ENCODE measurements at places on chromosomes 11 and 22.

DNA sequence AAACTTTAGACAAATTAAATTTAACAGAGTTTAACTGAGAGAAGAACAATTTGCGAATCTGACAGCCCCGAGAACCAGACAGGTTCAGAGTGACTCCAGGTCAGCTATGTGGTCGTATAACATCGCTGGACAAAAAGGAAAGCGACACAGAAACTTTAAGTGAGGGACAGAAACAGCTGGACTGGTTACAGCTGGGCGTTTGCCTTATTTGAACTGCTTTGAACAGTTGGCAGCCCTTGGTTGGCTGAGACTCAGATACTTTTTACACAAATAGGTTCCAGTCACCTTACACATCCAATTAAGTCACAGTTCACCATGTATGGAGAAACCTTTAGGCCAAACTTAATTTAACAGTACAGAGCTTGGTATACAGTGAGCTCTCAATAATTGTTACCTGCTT, 436.9 kb downstream of the GUCY1A2 start:
- H3K4me3 ChIP-seq: no peak overlapping the region
- H3K4me1 ChIP-seq: no peaks in the 10 kb centered on the region
- DNase-seq: no peak
- no peaks in the 10 kb centered on the region for H3K36me3 ChIP-seq
- H3K27ac ChIP-seq: no peak overlapping the region

- H3K36me3 ChIP-seq: peaks cover 24% of the 10 kb centered on the region
- H3K27me3 ChIP-seq: no peaks in the 10 kb centered on the region
- H3K27ac ChIP-seq: no peak overlapping the region
- no peak overlapping the region for H3K4me3 ChIP-seq
- peaks cover 46% of the 10 kb centered on the region for H3K4me1 ChIP-seq
Measured at GRCh38 chr11:121794671-121795141, 321.3 kb downstream of the BLID start.

GRCh38 chr11:45385844-45386243, 99.7 kb upstream of the SYT13 start:
- peaks cover 7% of the 10 kb centered on the region for H3K27me3 ChIP-seq
- H3K4me1 ChIP-seq: peaks cover 9% of the 10 kb centered on the region
- DNase-seq: no peak
- H3K4me3 ChIP-seq: no peak overlapping the region
- H3K27ac ChIP-seq: no peak overlapping the region
- H3K36me3 ChIP-seq: no peaks in the 10 kb centered on the region

DNA sequence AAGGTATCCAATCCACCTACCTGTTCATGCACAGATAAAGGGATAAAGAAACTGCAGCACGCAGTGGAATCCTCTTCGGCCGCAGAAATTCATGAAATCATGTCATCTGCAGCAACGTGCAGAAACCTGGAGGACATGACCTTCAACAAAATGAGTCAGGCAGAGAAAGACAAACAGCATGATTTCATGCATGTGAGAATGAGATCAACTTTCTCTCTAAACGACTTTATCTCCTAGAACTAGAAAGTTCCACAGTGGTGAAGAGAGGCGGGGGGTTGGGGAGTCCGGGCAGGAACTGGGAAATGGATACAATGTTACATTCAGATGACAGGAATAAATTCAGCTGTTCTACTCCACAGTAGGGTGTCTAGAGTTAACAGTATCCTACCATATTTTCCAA, 9.9 kb downstream of the RGL4 start:
- H3K27me3 ChIP-seq: no peaks in the 10 kb centered on the region
- peaks cover 33% of the 10 kb centered on the region for H3K36me3 ChIP-seq
- DNase-seq: no peak
- no peak overlapping the region for H3K4me3 ChIP-seq
- H3K4me1 ChIP-seq: no peaks in the 10 kb centered on the region

DNA sequence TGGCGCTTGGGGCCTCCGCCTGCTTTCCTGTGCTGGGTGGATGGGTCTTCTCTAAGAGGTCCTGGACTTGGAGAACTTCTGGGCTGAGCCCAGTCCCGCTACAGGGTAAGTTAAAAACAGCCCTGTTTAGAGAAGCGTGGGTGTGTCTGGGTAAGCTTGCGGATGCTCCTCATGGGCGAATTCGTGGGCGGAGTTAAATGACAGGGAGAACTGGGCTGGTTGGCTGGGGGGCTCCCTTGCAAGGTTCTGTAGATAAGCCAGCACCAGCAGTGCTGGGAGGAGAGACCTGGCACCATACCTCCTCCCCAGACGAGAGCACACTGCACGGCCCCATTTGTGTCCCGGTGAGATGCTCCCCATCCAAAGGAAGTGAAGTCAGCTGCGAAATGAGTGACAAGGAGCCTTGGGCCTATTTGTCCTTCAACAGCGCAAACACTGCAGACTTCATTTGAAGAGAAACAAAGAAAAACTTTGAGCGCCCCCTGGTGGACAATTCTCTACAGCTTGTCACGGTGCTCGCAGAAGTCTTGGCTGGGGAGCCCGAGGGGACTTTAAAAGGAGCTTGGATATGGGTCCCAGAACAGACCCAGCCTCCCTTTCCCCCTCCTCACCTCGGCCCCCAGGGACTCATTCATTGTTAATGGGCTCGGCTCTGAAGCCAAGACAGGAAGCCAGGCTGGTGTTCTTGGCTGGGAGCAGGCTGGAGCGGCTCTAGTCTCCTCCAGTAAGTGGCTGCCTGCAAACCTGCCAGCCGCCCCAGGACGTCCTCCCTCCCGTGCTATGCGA, 39.5 kb downstream of the TP53I11 start:
- DNase-seq: peak; percentile 94
- no peaks in the 10 kb centered on the region for H3K27me3 ChIP-seq
- H3K4me1 ChIP-seq: peaks cover 36% of the 10 kb centered on the region
- no peaks in the 10 kb centered on the region for H3K36me3 ChIP-seq

GRCh38 chr11:31542862-31543261, 33.3 kb downstream of the ELP4 start:
- H3K4me3 ChIP-seq: no peak overlapping the region
- DNase-seq: no peak
- H3K4me1 ChIP-seq: peaks cover 16% of the 10 kb centered on the region
- H3K27ac ChIP-seq: no peak overlapping the region

DNA sequence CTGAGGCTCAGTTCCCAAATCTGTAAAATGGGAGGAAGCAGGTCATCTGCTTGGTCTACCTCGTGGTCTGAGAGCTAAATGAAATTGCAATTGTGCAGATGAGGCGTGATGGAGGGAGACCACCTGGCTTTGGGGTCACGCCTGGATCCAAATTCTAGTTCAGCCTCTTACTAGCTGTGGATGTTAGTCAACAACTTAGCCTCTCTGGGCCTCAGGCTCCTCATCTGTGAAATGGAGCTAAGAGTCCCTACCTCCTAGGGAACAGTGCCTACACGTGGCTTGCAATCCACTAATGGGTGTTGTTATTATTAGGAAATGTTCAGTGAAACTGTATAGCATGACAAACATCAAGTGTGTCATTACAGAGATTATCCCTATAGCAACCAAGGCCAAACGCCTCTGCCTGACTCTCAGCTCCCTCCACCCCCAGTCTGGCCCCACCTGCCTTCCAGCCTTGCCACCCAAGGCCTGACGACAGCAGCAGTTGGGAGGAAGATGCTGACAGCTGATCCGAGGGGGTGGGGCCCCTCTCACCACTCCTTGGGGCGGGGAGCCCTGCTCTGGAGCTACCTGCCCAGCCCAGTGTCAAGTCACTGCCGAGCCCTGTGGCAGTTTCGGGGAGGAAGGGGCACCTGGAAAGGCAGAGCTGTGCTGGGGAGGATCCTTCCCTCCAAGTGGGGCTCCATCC, 1.7 kb upstream of the RHOD start:
- no peak overlapping the region for H3K4me3 ChIP-seq
- peaks cover 23% of the 10 kb centered on the region for H3K4me1 ChIP-seq
- no peak for DNase-seq

- DNase-seq: no peak
- peaks cover 3% of the 10 kb centered on the region for H3K4me1 ChIP-seq
- no peak overlapping the region for H3K27ac ChIP-seq
- no peaks in the 10 kb centered on the region for H3K36me3 ChIP-seq
- no peaks in the 10 kb centered on the region for H3K27me3 ChIP-seq
Measured at GRCh38 chr11:110027627-110028371, 65.4 kb upstream of the ZC3H12C start.

- H3K27me3 ChIP-seq: no peaks in the 10 kb centered on the region
- peak; percentile 68 for DNase-seq
- H3K4me3 ChIP-seq: no peak overlapping the region
- no peak overlapping the region for H3K27ac ChIP-seq
- peaks cover 25% of the 10 kb centered on the region for H3K4me1 ChIP-seq
Measured at GRCh38 chr11:131544591-131544990, 174.2 kb downstream of the NTM start.

- no peaks in the 10 kb centered on the region for H3K36me3 ChIP-seq
- H3K4me3 ChIP-seq: no peak overlapping the region
- no peak overlapping the region for H3K27ac ChIP-seq
- no peak for DNase-seq
Measured at GRCh38 chr11:110479108-110480101, 49.7 kb downstream of the FDX1 start.

DNA sequence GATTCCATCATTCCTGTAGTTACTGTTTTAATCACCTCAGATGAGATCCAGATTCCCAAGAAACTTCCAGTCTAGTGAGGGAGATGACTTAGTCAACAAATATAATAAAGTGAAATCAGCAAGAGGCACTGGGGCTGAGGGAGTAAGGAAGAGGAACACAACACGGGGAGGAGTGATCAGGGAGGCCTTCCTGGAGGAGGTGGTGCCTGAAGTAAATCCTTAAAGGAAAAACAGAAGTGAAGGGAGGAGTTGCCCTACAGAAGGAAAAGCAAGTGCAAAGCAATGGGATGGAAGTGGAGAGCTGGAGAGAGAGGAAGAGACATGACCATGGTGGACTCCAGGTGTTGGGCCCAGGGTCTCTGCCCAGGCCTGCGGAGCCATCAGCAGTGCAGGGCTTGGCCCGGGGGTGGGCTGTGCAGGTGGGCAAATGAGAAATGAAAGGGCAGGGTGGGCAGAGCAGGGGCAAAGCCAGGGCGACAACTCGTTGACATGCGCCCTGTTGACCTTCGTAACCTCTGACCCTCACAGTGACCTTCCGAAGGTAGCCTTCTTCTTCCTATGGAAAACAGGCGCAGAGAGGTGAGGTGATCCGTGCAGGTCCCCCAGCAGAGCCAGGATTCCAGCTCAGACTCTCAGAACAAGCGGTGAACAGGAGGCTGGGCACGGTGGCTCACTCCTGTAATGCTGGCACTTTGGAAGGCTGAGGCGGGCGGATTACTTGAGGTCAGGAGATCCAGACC, 12.1 kb upstream of the PPARA start:
- no peak for DNase-seq
- H3K27me3 ChIP-seq: no peaks in the 10 kb centered on the region

GRCh38 chr11:114925591-114925990, 247.3 kb downstream of the NXPE2 start:
- H3K4me3 ChIP-seq: no peak overlapping the region
- no peak for DNase-seq
- H3K36me3 ChIP-seq: no peaks in the 10 kb centered on the region
- no peaks in the 10 kb centered on the region for H3K27me3 ChIP-seq

GRCh38 chr11:12838463-12839123, 164.4 kb downstream of the TEAD1 start:
- no peak overlapping the region for H3K27ac ChIP-seq
- H3K36me3 ChIP-seq: peaks cover 6% of the 10 kb centered on the region
- no peak overlapping the region for H3K4me3 ChIP-seq
- H3K27me3 ChIP-seq: no peaks in the 10 kb centered on the region
- no peak for DNase-seq

- peaks cover 8% of the 10 kb centered on the region for H3K27me3 ChIP-seq
- H3K36me3 ChIP-seq: peaks cover 44% of the 10 kb centered on the region
- peaks cover 48% of the 10 kb centered on the region for H3K4me1 ChIP-seq
Measured at GRCh38 chr22:39522567-39523300, 2.4 kb downstream of the ATF4 start.

DNA sequence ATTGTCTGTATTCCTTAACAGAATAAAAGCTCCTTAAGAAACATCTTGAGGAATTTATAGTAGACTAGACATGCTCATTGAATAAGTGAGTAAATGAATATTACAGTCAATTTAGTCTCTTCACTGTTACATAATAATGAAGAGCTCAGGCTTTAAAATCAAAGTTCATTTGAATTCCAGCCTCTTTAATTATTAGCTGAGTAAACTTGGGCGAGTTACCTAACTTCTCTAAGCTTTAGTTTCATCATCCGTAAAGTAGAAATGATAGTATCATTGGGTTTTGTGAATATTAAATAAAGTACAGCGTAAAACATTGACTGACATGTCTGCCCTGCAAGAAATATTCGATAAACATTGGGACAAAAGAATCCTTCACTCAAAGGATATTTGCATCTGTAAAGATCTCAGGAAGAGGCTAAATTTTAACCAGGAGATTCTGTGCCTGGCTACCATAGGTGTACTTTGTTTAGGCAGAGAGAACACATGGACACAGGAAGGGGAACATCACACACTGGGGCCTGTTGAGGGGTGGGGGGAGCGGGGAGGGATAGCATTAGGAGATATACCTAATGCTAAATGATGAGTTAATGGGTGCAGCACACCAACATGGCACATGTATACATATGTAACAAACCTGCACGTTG, 15.2 kb upstream of the BBOX1 start:
- H3K36me3 ChIP-seq: no peaks in the 10 kb centered on the region
- H3K4me3 ChIP-seq: no peak overlapping the region
- H3K4me1 ChIP-seq: peaks cover 14% of the 10 kb centered on the region
- no peak for DNase-seq
- no peak overlapping the region for H3K27ac ChIP-seq

GRCh38 chr22:48693377-48694135, 1134.1 kb downstream of the BRD1 start:
- peaks cover 6% of the 10 kb centered on the region for H3K4me1 ChIP-seq
- H3K27ac ChIP-seq: peak overlapping the region; percentile 29
- H3K36me3 ChIP-seq: no peaks in the 10 kb centered on the region
- DNase-seq: no peak
- H3K27me3 ChIP-seq: no peaks in the 10 kb centered on the region

DNA sequence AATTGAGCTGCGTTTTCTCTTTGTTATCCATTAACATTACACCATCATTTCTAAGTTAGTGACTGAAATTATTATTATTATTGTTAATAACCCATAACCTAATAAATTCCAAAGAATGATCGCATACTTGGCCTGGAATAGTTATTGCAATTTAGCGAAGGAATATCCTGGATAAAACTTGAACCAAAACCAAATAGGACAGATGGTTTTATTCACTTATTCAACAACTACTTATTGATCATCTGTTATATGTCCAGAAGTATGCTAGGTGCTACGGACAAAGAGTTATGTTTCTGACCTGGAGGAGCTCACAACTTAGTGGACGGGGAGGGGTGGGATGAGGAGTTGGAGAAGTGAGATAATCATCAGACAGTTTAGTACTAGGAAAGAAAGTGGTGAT, 44.8 kb upstream of the ARHGAP20 start:
- H3K4me3 ChIP-seq: no peak overlapping the region
- DNase-seq: no peak
- peaks cover 5% of the 10 kb centered on the region for H3K36me3 ChIP-seq
- H3K4me1 ChIP-seq: no peaks in the 10 kb centered on the region
- no peak overlapping the region for H3K27ac ChIP-seq
